Omental fat pad (tissue), 4 donors: ENCODE measurements at places on chromosomes 6 and 20.

- DNase-seq, result no peak
Measured at GRCh38 chr20:18513208-18513607, 5.5 kb downstream of the SEC23B start.

- DNase-seq, result no peak
Measured at GRCh38 chr20:61525781-61526431, 273.8 kb downstream of the CDH4 start.

DNA sequence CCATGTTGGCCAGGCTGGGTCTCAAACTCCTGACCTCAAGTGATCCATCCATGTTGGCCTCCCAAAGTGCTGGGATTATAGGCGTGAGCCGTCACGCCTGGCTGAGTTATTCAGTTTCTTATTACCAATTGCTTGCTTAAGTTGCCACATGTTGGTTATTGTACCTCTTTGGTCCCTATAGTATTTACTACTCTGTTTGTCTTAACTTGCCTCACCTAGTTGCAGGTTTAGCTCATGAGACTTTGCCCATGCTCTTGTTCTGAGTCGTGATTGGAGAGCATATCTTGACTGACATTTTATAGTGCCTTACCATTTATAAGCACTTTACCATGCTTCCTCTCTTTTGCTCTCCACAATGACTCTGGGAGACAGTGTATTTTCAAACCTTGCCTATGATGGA, 134.2 kb upstream of the HDGFL1 start:
- DNase-seq, result no peak

DNA sequence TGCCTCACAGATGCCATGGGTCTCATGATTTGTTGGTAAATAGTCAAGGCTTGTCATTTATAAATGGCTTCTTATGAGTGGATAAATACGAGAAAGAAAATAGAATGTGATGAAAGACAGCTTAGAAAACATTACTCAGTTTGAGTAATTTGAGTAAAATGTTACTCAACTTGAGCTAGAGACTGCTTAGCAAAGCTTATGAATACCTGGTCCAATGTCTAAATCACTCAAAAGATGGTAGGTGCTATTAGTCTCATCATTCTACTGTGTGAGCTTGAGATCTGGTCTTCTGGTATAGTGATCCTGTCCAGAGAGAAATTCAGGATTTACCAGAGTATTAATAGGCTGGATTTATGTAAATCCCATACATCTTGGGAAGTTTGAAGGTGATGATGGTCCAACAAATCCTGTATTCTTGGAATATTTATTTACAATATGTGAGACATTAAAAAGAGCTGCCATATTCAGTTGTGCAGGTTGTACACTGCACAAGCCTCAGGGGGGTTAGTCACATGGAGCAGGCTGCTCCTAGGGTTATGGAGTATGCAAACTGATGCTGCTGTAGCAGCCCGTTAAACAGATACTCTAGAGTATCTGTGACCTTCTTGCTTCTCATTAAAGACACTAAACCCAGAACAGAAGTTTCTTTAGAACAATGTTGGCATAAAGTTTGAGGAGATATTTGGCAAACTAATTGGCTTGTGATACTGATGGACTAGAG, 112.9 kb downstream of the RCAN2 start:
- DNase-seq, result no peak

- DNase-seq, result no peak
Measured at GRCh38 chr6:29989211-29989610, 46.9 kb downstream of the HLA-A start.

DNA sequence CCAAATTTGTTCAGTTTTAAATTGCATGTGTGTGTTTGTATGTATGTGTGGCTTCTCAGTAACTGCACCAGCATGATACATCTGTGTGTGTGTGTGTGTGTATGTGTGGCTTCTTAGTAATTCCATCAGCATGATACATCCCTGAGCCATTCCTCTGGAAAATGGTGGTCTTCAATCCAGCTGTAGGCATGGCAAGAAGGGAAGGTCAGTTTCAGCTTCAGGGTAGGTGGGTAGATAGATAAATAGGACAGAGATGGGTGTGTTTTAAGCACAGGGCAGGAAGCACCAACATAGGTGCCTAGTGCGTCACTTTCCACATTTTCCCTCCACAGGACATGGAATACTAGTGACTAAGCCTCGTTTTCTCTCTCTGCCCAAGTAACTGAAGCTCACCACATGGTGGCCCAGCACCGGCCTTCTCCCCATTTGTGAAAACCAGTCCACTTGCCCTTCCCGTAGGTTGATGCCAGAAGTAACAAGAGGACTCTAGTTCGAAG, 82.9 kb downstream of the RPP40 start:
- no peak for DNase-seq

DNA sequence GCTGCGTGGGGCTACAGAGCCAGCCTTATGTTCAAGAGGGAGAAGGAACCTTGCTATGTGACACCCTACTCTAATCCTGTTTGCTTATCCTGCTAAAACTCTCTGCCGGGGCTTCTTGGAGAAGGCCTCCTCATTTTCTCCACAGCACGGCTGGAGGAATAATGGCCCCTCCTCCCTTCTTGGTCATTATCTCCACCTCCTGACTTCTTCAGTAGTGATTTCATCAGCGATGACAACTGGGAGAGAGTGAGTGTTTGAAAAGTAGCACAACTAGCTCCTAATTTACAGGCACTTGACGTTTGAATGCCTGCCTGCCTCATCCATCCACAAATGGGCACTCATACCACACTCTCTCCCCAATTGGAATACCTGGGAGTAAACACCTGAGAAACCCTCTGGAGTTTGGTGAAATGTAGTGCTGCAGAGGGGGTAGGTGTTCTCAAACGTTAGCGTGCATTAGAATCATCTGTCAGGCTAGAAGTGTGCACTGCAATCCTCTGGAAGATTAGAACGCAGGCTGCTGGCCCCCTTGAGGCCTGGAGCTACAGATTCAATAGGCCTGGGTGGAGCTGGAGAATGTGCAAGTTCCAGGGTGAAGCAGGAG, 148.5 kb downstream of the FOXC1 start:
- DNase-seq, result no peak

DNA sequence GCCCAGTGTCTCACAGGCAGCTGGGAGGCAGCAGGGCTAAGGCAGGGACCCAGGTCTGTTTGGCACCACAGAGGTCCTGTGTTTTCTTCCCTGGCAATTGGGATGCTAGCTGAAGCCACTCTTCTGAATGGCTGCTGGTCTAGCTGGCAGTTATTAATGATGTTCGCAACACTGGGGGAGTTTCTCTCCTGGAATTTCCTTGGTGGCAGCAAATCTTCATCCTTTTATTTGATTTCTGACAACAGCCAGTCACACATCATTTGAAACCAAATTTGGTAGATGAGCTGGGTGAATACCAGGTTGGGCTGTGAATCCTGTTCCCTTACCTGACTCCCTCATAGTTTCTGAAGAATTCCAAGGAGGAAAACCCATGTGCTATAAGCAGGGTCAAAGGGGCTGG, 40.8 kb upstream of the SLC4A11 start:
- no peak for DNase-seq

DNA sequence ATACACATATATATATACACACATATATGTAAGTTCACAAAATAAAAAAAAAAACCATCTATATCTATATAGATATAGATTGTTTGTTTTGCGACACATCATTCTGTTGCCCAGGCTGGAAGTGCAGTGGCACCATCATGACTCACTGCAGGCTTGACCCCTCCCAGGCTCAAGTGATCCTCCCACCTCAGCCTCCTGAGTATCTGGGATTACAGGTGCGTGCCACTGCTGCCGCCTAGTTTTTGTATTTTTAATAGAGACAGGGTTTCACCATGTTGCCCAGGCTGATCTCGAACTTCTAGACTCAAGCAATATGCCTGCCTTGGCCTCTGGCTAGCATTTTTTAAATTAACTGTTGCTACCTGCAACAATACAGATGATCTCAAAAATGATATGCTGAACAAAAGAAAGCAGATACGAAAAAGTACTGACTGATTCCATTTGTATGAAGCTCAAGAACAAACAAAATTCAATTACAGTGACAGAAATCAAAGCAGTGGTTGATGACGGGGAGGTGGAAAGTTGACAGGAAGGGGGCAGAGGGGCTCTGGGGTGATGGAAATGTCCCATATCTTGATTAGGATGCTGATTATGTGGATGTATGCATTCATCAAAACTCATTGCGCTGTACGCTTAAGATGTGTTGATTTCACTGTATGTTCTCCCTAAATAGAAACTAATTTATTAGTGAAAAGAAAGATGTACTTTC, 49.6 kb downstream of the ATXN1 start:
- DNase-seq, result no peak

DNA sequence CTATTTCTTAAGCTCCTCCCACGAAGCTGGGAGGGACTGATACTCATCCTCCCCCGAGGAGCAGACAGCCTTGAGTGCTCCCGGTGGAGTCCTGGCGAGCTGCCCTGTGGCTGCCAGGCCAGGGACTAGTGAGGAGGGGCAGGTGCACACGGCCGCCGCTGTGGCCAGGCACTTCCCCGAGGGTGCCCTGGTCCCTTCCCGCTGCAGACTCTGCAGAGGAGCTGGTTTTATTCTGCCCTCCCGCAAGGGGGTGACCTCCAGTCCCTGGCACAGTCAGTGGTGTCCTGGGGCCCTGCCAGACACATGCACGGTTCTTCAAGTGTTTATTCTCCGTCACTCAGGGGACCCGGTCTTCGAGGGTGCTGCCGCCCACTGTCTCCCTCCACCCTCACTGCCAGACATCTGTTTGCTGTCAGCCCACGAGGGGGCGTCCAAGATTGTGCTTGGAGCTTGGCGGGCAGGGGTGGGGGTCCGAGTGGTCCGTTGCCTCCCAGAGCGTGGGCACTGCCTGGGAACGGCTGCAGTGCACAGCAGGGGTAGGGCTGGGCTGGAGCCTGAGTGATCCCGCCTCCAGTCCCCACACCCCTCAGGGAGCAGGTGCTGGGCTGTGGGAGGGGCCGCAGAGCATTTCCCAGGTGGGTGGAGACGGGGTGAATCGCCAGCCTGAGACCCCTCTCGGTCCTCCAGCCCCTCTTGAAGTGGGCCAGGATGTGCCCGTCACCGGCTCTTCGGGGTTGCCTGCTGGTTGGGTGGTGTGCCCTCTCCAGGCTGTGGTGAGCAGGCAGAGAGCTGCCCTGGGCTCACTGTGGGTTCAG, 3.1 kb upstream of the CABLES2 start:
- no peak for DNase-seq

GRCh38 chr6:27777614-27778355, 134.4 kb downstream of the OR2B2 start:
- no peak for DNase-seq

GRCh38 chr6:32166411-32167061, 2.1 kb downstream of the EGFL8 start:
- DNase-seq, result no peak

GRCh38 chr20:59314997-59315396, 14.6 kb downstream of the EDN3 start:
- DNase-seq, result no peak

DNA sequence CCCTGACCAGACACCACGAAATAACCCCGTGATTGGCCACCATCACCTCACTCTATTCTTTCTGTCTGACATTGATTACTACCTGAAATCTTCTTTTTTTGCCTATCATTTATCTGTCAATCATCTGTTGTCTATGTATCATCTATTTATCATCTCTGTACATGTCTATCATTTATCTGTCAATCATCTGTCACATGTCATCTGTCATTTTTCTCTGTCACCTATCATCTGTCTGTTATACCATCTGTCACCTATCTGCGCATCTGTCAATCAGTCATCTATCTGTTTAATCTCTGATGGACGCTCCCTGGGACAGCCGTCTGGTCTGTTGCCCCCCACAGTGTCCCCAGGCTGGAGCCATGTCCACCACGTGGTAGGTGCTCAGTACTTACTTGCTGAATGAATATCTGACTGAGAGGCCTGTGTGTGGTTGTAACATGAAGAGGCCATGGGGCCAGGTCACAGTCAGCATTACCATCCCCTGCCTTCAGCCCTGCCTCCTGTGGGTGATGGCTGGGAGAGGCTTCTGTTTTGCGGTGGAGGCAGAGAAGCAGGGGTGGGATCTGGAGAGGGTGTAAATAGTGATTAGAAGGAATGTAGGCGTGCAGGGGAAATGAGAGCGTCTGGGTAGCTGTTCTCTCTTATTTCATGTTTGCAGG, 302.7 kb downstream of the QKI start:
- no peak for DNase-seq

DNA sequence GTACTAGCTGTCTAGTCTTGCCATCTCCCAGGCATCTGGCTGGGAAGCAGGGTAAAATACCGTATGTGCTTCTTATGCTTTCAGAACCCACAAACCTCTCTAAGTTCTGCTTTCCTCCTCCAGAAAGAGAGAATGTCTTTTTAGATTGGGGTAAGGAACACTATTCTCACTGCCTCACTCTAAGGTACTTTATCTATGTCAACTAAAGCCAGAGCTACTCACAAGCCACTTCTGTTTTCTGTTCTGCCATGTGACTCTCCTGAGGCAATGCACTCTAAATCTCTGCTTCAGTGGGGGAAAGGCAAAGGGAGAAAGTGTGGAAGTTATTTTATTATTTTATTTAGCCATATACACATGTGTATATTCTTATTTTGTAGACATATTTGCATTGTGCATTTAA, 15.6 kb downstream of the MEP1A start:
- no peak for DNase-seq

DNA sequence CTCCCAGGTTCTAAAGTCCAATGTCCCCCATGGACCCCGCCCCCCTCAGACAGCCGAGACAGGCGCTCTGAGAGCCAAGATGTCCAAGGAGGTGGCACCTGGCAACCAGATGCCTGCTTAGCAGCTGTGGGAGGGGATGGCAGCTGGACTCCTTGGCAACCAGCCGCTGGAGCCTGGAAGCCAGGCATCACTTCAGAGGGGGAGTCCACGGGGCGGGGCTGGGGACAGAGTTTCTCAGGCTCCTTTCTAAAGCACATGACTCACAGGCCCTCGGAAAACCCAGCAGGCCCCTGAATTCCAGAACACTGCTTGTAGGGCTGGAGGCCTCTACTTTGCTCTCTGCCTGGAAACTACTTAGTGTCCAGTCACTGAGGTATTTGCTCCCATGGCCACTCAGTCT, 51.5 kb downstream of the PREX1 start:
- no peak for DNase-seq

DNA sequence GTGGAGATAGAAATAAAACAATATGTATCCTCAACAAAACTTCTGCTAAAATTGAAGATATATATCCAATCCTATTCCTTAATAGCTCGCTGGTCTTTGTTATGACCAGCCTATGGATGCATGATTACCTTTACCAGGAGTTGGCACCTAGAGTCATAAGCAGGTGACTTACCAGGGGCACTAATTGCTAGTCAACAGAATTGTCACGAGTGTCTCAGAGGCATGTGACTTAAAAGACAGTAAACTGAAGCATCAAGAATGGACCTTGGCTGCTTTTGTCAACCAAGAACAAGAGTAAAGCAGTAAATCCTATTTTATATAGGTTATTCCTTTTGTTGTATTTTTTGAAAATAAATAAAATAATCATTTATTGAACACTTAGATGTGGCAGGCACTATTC, 115.4 kb downstream of the MYO6 start:
- DNase-seq, result no peak

DNA sequence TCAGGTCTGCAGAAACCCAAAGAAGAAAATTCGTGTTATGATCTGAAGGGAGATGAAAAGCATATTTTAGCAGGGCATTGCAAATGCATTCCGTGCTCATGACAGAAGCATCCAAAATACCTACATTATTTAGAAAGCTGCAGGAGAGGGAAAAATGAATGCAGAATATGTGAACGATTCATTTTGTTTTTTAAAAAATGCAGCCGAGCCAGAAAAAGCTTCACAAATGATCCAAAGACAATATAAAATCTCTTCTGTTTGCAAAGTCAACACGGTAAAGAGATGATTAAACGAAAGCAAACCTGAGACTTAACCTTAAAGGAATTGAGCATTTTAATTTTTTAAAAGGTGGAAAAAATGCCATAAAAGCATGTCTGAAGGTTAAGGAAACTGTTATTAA, 136.1 kb upstream of the SULF2 start:
- no peak for DNase-seq

GRCh38 chr6:149733089-149733720, 13.1 kb downstream of the NUP43 start:
- DNase-seq, result no peak
